ENCODE measurements at places on chromosomes 1 and 21.

DNA sequence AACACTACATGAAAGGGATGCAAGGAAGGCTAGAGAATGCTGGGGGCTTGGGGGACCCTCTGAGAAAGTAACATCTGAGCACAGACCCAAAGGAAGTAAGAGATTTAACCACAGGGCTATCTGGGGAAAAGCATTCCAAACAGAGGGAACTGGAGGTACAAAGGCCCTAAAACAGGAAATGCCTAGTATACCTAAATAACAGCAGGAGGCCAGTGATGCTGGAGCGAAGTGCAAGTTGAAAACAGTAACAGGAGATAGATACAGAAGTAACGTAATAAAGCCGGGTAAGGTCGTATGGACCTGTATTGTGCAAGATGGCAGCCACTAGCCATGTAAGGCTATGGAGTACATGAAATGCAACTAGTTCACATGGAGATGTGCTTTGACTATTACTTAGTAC lies 52.1 kb downstream of the CD34 start:
- no peak for DNase-seq

GRCh38 chr1:243407284-243408018 lies 151.6 kb downstream of the SDCCAG8 start:
- no peak for DNase-seq

GRCh38 chr1:228902781-228903433 lies 167.6 kb downstream of the RHOU start:
- DNase-seq, result peak; percentile 29

- no peak for DNase-seq
These were observed 15.6 kb upstream of the ATP1B1 start for GRCh38 chr1:169090900-169091311.

DNA sequence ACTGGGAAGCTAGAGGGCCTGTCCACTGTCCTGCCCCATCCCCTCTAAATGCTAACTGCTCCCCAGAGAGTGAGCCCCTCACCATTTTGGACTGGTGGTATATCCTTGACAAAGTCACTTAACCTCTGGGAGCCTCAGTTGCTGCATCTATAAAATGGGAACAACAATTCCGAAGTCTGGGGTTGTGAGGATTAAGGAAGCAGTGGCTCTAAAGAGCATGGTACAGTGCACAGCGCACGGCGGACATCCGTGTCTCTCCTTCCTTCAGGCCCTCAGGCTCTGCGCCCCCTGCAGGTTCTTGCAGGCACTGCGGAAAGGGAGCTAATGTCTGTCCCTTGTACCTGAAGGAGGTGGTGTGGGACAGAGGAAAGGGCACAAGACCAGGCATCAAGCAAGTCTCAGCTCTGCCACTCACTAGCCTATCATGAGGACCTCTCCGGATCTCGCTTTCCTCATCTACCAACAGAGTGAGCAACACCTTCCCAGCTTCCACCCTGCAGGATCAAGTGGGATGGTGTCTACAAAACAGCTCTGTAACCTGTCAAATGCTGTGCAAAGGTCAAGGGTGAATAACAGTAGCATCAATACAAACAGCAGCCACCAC lies 20.1 kb downstream of the ECE1 start:
- no peak for DNase-seq

GRCh38 chr1:221363039-221363438 lies 378.9 kb downstream of the DUSP10 start:
- DNase-seq, result no peak

DNA sequence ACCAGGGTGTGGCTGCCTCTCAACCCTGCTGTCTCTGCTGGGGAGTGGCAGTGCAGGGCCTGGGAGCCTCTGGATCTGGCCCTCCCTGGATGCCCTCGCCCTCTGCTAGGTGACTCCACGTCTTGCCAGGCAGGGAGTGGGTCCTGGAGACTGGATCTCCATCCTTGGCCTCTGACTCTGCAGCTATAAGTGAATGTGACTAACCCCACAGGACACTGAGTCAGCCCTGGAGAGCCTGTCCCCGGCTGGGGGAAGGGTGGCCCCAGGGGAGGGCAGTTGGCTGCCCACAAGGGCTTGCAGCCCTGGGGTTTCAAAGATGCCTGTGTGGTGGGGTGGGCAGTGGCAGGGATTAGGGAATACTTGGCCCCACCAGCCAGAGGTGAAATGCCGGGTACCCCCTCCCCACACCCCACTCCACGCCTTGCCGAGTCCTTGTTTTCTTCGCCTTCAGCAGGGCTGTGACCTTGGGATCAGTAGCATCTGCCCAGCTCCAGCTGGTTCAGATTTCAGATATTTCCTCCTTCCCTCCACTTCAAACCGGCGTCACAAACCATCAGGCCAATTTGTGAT lies 1.9 kb upstream of the MYBPH start:
- no peak for DNase-seq

DNA sequence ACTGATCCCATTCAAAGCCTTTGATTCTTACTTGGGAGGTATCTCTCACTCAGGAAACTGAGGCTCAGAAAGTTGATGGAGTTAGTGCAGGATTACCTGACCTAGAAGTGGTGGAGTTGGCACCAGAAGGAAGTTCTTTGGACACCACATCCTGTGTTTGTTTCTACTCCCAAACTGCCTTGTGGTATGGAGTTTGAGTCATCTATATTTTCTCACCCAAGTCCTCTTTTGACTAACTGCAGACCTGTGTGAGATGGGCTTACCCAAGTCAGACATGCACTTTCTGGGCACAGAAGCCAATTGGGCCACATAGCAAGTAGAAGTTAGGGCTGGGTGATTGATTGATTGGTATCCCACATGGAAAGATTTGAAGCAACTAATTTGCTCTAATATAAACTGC lies 36.1 kb downstream of the FGGY start:
- DNase-seq, result no peak
